ENCODE measurements at places on chromosomes 3 and 15.
A peak's percentile ranks its signal among the peaks of the same experiment; 100 is the strongest.

GRCh38 chr3:111668888-111669488, 73.8 kb upstream of the ZBED2 start:
- no peak for DNase-seq

DNA sequence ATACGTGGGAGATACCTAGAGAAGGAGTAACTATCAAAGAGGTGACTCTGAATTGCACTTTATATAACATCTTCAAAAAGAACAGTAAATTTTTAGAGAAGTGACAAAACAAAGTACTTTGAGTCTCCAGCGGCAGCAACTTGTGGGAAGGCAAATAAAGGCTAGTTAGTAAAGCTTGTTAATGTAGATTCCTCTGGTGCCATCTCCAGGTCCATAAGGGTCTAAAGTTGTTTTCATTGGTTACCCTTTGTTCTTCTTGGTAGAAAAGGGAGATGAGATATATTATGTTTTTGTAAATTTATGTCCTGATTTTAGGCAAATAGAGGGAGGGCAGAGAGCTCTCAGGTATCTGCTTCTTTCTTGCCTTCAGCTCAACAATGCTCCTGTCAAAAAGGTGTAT, 161.6 kb downstream of the MYRIP start:
- DNase-seq: no peak

- DNase-seq: no peak
Measured at GRCh38 chr3:105691633-105692032, 177.2 kb downstream of the CBLB start.

GRCh38 chr15:57651445-57651844, 55.1 kb upstream of the POLR2M start:
- DNase-seq: no peak

DNA sequence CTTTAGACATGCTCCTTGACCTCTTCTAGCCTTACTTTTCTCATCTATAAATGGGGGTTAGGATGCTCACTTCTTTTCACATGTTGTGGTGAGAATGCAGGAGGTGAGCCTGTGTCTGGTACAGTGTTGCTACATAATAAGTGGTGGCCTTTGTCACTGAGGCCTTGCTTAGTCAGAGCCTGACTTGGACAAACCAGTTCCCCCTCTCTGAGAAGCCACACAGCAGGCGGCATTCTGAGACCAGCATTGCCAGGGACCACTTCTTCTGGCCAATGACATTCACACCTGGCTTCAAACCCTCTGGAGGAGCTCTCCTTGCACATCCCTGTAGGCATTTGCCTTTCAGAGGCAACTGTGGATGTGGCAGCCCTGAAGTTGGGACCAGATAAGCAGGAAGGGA, 95.7 kb downstream of the MINAR1 start:
- DNase-seq: no peak

DNA sequence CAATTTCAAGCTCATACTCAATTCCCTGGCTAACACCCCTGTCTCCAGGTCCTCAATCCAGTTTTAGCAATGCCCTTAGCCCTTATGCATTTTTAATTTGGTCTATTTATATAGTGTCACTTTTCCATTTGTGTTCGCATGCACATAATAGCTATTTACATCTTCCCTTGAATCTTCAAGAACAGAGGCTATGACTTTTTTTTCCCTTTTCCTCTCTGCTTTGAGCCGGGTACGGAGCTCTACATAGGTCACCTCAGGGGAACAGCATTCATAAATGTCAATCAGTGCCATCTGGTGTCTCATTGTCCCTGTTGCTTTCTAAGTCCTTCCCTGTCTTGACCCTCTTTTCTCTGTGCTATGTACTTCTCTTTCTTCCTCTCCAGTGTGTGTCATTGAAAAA, 26.5 kb upstream of the ACTC1 start:
- DNase-seq: no peak

DNA sequence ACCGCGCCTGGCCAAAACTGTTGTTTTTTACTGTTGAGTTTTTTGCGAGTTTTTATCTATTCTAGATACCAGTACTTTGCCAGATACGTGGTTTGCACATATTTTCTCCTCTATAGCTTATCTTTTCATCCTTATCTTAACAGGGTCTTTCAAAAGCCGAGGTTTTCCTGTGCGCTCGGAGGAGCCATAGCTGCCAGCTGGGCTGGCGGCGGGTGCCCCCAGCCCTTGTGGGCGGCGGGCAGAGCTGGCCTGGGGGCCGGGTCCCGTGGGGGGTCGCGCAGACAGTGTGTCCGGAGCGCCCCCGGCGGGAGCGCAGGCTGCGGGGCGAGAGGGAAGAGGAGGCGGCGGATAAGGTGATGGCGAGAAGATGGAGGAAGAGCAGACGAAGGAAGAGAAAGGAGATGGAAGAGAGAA, 11.1 kb upstream of the EIF4A2 start:
- DNase-seq: no peak

GRCh38 chr3:56557831-56558170, 826 bp downstream of the CCDC66 start:
- DNase-seq: no peak

DNA sequence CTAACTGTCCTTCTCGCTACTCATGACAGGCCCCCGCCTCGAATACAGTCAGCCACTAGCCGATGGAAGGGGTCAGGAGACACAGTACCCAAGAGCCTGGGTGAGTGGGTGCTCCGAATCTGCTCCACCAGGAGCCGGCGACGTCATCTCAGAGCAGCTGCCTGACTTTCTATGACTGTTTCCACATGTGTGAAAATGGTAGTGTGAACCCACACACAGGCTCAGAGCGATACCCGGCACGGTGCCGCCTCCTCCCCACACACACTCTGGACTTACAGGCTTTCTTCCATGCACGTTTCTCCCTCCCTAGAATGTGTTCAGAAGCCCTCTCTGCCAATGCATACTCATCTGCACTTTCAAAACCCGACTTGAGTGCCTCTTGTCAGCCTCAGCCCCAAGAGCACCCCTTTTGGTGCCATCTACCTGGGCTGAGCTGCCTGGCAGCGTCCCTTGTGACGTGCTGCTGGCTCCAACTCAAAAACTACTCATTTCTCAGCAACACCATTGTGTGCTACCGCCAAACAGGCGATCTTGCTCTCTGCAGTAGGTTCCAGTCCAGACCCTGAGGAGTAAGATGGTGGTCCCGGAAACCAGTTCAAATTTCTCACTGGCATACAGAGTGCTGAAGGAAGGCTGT, 29.7 kb downstream of the VGLL4 start:
- DNase-seq: no peak

DNA sequence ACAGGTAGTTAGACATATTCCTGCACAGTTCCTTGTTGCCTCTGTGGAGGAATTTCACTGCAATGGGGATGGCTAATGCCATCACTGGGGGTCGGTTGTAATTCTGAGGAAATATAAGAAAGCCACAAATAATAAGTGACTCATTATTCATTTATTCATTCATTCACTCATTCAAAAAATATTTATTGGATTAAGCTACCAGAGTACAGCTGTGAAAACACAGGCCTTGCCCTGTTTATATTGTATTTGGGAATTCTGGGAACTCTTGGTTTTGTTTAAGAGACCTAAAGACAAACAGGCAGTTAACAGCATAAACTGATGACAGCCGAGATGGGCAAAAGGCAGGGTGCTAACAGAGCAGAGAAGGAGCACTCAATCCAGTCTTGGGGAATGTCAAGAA, 23.6 kb downstream of the PTX3 start:
- DNase-seq: no peak

GRCh38 chr3:194688200-194688740, 2.6 kb downstream of the FAM43A start:
- peak; percentile 13 for DNase-seq

Measured in stimulated activated CD8-positive, alpha-beta memory T cell treated with anti-CD3 and anti-CD28 coated beads, Interleukin-4, amount 100 ng/mL, for 1 hour (primary cell).